A549 treated with GW870086 at 1 μM for 4 hours (cell line): ENCODE measurements at places on chromosomes 6 and 20. TPM values are rescaled to one million over a fixed set of nuclear protein-coding genes. Genes with fewer than 3 reads are reported as not detected.

The ADGB gene
- not detected in 5 replicates for total RNA-seq

The PTPRT gene
- not detected in 5 replicates for total RNA-seq

The TREM1 gene
- total RNA-seq = 0.22 to 0.48 TPM (median 0.32 TPM) in 4 of 5 replicates, not detected in the other

The PSORS1C2 gene
- total RNA-seq = not detected in 5 replicates

The RIN2 gene
- total RNA-seq = 23.4 to 27.0 TPM (median 23.5 TPM) in 5 replicates

The SEL1L2 gene
- not detected in 5 replicates for total RNA-seq

The PNLDC1 gene
- total RNA-seq = 0.07 to 0.08 TPM in 2 of 5 replicates, not detected in the others

The FBXO9 gene
- total RNA-seq = 28.5 to 39.2 TPM (median 36.3 TPM) in 5 replicates

The TCF15 gene
- not detected in 5 replicates for total RNA-seq

The EGFL8 gene
- 0.94 to 1.8 TPM (median 1.5 TPM) in 5 replicates for total RNA-seq

The DST gene
- 50.0 to 56.7 TPM (median 54.7 TPM) in 5 replicates for total RNA-seq

The GLP1R gene
- not detected in 5 replicates for total RNA-seq

The SLC25A27 gene
- 0.44 to 1.3 TPM (median 0.47 TPM) in 5 replicates for total RNA-seq

The OPRM1 gene
- total RNA-seq = not detected in 5 replicates

The CALHM4 gene
- not detected in 5 replicates for total RNA-seq
